Large intestine (tissue), 12 donors: ENCODE measurements at places on chromosomes 1 and 21. TPM values are rescaled to one million over a fixed set of nuclear protein-coding genes. Genes with fewer than 3 reads are reported as not detected.

DNA sequence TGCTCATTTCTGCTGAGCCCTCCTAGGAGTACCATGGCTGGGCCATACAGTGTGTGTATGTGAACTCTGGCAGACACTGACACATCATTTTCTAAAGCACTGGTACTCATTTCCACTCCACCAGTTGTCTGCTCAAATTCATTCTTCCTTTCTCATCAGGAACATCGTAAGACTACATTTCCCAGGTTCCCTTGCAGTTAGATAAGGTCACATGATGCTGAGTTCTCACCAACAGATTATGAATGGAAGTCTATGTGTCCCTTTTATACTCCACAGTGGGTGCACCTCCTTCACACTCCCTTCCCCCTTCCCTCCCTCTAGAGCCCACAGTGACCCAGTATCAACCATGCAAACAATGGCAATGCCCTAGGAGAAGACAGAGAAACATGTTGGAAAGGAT, 38.3 kb upstream of the PAX7 start:
- no peak for DNase-seq

- no peak for DNase-seq
Measured at GRCh38 chr1:69410893-69411292, 156.8 kb upstream of the LRRC7 start.

DNA sequence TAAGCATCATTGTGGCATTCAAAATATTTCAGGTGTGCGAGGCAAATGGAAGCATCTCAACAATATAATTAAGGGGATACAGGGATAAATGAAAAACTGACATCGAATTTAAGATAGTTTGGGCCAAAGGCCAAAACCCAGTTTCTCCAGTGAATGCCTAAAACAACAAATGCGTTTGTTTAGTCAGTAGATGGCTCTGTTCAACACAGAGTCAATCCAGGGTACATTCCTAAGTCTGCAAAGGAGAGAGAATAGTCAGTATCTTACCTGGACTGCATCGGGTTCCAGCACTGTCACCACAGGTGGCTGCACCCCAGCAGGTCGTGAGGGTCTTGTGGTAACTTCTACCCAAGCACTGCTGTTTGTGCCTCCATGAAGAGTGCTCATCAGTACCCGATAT, 321.1 kb downstream of the KCTD3 start:
- no peak for DNase-seq

DNA sequence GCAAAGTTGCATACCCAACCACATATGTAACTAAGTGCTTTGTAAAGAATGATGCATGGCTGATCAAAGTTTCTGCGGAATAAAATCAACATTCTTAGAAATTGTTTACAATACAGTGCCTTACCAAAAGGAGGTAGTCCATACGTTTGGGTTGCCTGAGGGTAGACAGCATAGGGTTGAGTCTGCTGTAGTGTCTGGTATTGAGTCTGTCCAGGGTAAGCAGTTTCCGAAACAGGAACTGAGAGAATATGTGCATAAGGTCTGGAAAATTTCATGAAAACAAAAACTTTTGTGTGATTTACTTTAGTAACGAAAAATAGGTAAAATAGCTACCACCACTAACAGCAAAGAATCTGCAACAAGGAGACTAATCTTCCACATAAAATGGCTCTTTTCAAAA, 53.0 kb downstream of the EYA3 start:
- no peak for DNase-seq

The DIRAS3 gene
- 6.0 TPM for polyA plus RNA-seq

The AGO1 gene
- polyA plus RNA-seq, result 15.0 TPM

The ICOSLG gene
- polyA plus RNA-seq, result 3.0 TPM

The MAN1A2 gene
- polyA plus RNA-seq, result 28.3 TPM

The TTLL7 gene
- polyA plus RNA-seq, result 6.3 TPM

The GBP6 gene
- polyA plus RNA-seq, result 0.04 TPM
